ENCODE measurements at places on chromosomes 5 and 9. TPM values are rescaled to one million over a fixed set of nuclear protein-coding genes. Genes with fewer than 3 reads are reported as not detected.

The TXNDC8 gene
- not detected for total RNA-seq

The GAS1 gene
- 11.2 TPM for total RNA-seq

The TRAF1 gene
- total RNA-seq: 1.4 TPM

The HAVCR2 gene
- 0.15 TPM for total RNA-seq

DNA sequence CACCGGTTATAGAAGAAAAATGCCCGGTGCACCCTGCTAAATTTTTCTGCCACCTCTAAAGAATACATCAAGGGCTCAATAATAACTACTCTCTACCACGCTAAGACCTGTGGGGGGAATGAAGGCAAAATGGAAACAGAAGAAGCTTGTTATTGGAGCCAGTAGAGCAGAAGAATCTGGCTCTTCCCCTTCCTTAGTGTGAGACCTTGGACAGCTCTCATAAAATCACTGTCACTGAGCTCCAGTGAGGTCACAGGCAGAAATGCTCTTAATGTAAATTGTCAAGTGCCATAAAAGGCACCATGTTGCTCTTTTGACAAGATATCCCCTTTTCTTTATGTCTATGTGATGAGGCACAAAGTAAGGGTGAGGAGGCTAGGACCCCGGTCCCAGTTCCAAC, 74.4 kb downstream of the ASTN2 start:
- DNase-seq: no peak

GRCh38 chr9:89533411-89534095, 35.6 kb upstream of the SEMA4D start:
- no peak for DNase-seq

DNA sequence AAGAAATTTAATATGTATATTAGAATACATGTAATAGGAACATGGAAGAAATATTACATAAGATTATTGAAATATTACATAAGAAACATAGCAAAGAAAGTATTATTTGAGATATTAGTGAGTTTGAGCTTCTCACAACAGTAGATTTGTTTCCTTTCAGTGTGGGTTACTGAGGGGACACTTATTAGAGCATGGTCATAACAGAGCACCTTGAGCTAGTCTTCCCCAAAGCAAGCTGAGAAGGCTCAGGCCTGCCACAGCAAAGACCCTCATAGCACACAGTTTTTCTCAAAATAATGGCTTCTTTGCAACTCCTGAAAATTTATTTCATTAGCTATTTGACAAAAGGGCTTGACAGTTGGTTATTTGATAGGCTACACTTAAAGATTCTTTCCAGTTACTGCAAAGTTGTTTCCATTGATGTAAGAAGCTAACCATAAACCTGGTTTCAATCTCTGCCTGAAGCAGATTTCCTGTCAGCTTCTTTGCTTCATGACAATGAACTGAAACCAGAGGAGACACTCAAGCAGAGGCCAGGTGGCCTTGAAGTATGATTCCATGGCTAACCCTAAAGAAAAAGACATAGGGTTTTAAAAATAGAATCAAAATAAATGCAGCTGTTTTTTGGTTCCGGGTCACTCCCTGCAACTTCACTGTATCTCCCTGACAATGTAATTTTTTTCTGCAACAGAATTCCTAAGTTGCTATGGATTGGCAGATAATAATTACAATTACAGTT, 68.6 kb downstream of the ERMP1 start:
- no peak for DNase-seq

GRCh38 chr9:133371261-133371711, 4.6 kb downstream of the SURF4 start:
- DNase-seq: no peak

GRCh38 chr5:160903551-160903950, 51.5 kb upstream of the ATP10B start:
- DNase-seq: no peak

DNA sequence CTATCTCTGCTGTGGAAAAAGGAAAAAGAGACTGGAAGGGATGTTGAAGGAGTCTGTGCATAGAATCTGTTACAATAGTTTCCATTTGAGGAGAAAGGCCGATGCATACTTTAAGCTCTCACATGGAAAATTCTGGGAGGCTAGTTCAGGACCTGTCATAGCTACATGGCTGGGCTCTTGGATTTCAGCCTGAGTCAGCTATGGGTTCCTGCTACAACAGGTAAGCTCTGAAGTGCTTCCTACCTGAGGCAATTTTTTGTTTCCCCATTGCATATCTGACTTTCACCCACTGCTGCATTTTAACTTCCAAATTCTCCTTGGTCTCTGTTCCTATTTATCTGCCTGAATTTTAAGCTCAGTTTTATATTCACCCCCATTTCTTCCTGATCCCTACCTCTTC, 310.7 kb downstream of the RAB3C start:
- DNase-seq: no peak
